ENCODE measurements at places on chromosomes 4 and X.

DNA sequence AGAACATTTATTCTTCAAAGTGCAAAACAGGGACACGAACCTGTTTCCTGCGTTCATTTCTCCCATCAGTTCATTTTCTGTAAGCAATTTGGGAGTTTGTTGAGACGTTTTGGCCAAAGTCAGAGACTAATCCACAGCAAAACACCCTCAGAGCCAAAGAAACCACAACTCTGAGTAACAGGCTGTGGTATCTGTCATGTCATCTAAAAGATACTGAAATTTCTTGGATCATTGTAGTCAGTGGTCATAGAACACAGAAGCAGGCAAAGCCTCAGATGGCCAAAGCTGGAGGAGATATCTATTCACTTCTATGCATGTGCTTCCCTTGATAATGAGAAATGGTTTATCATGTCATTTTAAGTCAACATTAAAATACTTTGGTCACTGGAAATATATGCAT is 485.6 kb upstream of the GALNT7 start:
- peak; percentile 68 for DNase-seq

GRCh38 chr4:25881193-25881592 is 18.4 kb upstream of the SEL1L3 start:
- DNase-seq = no peak

DNA sequence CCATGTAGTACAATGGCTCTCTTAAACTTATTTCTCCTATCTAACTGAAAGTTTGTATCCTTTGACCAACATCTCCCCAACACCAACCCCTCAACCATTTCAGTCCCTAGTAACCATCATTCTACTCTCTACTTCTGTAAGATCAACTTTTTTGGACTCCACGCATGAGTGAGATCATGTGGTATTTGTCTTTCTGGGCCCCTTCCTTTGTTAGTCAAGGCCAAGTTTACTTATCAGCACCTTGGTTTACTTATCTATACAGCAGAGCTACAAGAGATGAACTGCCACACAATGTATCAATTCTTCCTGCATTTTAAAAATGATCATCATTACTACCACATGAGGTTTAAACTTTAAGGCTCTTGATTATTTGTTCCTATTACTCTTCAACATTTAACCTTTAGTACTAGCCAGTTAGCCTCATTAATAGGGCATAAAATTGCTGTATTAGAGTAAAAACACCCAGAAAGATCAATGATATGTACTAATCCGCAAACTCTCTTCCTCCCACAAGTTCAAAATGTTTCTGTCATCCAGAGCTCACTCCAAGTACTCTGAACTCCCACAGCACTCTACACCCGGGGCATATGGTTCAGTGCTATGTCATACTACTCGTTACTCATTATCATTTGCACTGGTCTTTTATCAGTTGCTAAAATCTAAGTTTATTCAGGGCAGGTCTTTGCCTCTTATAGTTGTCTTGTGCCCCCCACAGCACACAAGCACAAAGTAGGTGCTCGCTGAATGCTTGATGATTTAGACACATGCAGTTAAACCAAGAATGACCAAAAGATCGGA is 145.7 kb upstream of the ADAMTS3 start:
- DNase-seq = no peak

DNA sequence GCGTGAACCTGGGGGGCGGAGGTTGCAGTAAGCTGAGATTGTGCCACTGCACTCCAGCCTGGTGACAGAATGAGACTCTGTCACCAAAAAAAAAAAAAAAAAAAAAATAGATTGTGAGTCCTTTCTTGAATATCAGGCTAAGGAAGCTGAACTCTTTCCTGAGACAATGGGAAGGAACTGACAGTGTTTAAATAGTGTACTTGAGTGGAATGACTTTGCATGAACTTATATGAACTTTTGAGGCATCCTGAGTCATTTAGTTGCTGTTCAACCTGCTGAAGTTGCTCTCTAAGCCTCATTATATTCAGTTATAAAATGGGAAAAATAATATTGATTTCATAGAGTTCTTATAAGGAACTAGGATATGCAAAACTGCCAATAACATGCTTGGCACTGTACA is 79.3 kb upstream of the LIMCH1 start:
- DNase-seq = no peak
